Dermis lymphatic vessel endothelial cell (primary cell): ENCODE measurements at places on chromosomes 6 and 20. TPM values are rescaled to one million over a fixed set of nuclear protein-coding genes. Genes with fewer than 3 reads are reported as not detected.

PSMB8 gene
- 66.2 and 77.1 TPM in 2 replicates for total RNA-seq

GLP1R gene
- not detected in 2 replicates for total RNA-seq

FKBP1C gene
- 1.5 and 2.2 TPM in 2 replicates for total RNA-seq

FAM217A gene
- total RNA-seq = not detected in 2 replicates

ARMH2 gene
- total RNA-seq = not detected in 2 replicates

BMP6 gene
- total RNA-seq = 72.5 and 143 TPM in 2 replicates

ACTL10 gene
- 0.87 and 0.95 TPM in 2 replicates for total RNA-seq

WFDC5 gene
- total RNA-seq = not detected in 2 replicates

SRSF12 gene
- total RNA-seq = 0.17 TPM in 1 of 2 replicates, not detected in the other

PDYN gene
- total RNA-seq = not detected in 2 replicates

MTCH1 gene
- 179 and 227 TPM in 2 replicates for total RNA-seq

SLC4A11 gene
- total RNA-seq = 7.8 and 8.9 TPM in 2 replicates

TBXT gene
- not detected in 2 replicates for total RNA-seq

KHDC1L gene
- total RNA-seq = not detected in 2 replicates

RPS18 gene
- 4,072 and 4,082 TPM in 2 replicates for total RNA-seq

CDSN gene
- under 0.01 TPM in 1 of 2 replicates, not detected in the other for total RNA-seq

PIGT gene
- 16.9 and 20.2 TPM in 2 replicates for total RNA-seq

UBR2 gene
- 27.4 and 30.4 TPM in 2 replicates for total RNA-seq

TSBP1 gene
- not detected in 2 replicates for total RNA-seq

SLC22A2 gene
- not detected in 2 replicates for total RNA-seq

TRIM31 gene
- total RNA-seq = not detected in 2 replicates

ZFP64 gene
- 22.3 and 29.8 TPM in 2 replicates for total RNA-seq

NT5E gene
- total RNA-seq = 72.6 and 114 TPM in 2 replicates

GGTLC1 gene
- not detected in 2 replicates for total RNA-seq

TLDC2 gene
- 0.09 and 0.11 TPM in 2 replicates for total RNA-seq

GRM1 gene
- total RNA-seq = under 0.01 and 0.09 TPM in 2 replicates

SCRT2 gene
- not detected in 2 replicates for total RNA-seq

CARMIL1 gene
- total RNA-seq = 0.33 and 4.0 TPM in 2 replicates

RAB44 gene
- not detected in 2 replicates for total RNA-seq

ADGRF4 gene
- total RNA-seq = not detected in 2 replicates

PTCRA gene
- total RNA-seq = 0.17 TPM in 1 of 2 replicates, not detected in the other
